ENCODE measurements at places on chromosomes 12 and 14.

DNA sequence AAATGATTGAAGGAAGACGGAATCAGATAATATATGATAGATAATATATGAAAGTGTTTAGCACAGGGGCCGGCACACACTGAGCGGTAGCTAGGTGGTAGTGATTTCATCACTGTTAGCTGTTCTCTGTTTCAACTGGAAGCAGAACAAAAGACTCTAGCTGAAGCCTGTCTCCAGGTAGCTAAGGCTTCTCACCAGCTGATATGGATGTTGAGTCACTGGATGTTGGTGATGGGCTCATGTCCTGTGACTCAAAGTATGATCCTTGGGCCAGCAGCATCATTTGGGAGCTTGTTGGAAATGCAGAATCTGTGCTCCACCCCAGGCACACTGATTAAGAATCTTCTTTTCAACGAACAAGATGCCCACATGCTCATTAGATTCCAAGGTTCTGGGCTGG lies 21.7 kb upstream of the KCNA5 start:
- no peak for DNase-seq

GRCh38 chr14:68177728-68178127 lies 358.1 kb downstream of the RAD51B start:
- DNase-seq = no peak

DNA sequence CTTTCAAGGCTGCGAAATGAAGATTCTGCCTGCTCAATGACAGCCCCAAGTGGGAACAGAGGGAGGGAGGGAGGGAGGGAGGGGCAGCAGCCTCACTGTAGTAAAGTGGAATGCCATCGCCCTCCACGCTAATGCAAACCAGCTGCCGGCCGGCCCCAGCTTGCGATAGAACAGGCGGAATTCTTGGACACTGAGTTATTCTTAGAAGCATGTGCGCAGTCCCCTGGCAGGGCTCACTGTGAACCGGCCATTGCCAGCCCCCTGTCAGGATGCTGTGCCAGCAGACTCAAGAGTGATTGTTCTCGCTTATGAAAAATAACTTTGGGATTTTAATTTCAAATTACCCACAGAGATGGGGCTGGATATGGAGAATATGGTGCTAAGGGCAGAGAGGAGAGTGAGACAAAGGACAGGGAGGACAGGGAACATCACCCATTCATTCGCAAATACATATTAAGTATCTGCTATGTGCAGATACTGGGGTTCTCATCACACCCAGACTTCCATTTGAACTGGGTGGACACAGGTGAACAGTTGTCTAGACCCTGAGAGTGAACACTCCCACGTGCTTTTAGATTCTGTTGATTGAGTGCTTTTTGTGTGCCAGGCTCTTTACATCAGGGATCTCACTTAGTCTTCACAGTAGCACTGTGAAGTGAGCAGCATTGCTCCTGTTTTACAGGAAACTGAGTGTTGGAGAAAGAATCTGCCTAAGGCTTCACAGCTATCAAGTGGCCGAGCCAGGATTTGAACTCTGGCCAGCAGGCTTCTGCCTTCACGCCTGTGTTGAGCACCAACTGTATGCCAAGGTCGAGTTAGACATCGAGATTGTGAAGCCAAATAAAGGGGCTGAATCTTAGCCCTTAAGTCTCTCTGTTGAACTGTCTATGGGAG lies 192.9 kb downstream of the C12orf75 start:
- DNase-seq = no peak

- no peak for DNase-seq
Measured at GRCh38 chr12:76303365-76303764, 44.9 kb downstream of the BBS10 start.

- DNase-seq = no peak
Measured at GRCh38 chr12:40684986-40685385, 7.3 kb upstream of the CNTN1 start.

GRCh38 chr12:46770501-46771183 lies 55.2 kb downstream of the SLC38A4 start:
- no peak for DNase-seq

- no peak for DNase-seq
Measured at GRCh38 chr12:125233319-125233718, 168.1 kb downstream of the AACS start.

DNA sequence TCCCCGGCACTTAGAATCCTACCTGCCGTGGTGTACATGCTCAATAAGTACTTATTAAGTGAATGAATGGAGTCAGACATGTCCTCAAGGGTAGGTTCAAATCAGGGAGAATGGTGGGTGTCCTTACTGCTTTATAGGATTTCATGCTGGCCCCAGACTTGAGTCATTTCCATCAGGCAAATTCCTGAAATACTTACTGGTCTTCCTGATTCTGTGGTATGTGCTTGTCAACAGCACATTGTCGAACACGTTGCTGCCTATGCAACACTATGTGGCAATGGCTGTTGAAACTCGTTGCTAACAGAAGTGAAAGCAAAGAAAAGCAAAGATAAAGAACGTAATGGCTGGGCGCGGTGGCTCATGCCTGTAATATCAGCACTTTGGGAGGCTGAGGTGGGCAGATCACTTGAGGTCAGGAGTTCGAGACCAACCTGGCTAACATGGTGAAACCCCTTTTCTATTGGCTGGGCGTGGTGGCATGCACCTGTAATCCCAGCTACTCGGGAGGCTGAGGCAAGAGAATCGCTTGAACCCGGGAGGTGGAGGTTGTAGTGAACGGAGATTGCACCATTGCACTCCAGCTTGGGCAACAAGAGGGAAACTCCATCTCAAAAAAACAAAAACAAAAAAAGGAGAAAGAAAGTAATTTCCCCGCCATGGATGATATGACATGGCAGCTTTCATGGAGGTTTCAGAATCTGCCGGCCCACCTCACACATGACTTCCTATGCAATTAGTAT lies 214.9 kb downstream of the ZFP36L1 start:
- peak; percentile 95 for DNase-seq

DNA sequence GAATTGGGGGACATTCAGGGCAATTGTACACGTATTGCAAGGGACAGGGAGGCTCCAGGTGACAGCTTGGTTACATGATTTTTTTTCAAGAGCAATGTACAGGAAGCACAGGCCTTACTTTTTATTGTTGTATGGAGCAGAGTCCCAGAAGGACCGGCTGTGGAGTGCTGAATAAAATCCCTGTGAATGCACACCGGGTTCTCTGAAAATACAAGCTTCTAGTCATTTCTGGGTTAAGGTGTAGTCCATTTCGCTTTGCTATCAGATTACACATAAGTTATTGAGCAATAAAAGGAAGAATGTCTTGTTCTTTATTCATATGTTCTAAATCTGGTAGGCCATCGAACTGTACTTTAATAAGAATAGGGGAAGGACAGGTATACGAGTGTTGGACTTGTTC lies 52.2 kb downstream of the PDE3A start:
- no peak for DNase-seq

GRCh38 chr12:27008081-27008480 lies 6.1 kb downstream of the TM7SF3 start:
- DNase-seq = no peak

- DNase-seq = no peak
Measured at GRCh38 chr12:32390572-32391219, 8.7 kb upstream of the FGD4 start.

GRCh38 chr14:69193721-69194120 lies 2.4 kb downstream of the EXD2 start:
- no peak for DNase-seq

DNA sequence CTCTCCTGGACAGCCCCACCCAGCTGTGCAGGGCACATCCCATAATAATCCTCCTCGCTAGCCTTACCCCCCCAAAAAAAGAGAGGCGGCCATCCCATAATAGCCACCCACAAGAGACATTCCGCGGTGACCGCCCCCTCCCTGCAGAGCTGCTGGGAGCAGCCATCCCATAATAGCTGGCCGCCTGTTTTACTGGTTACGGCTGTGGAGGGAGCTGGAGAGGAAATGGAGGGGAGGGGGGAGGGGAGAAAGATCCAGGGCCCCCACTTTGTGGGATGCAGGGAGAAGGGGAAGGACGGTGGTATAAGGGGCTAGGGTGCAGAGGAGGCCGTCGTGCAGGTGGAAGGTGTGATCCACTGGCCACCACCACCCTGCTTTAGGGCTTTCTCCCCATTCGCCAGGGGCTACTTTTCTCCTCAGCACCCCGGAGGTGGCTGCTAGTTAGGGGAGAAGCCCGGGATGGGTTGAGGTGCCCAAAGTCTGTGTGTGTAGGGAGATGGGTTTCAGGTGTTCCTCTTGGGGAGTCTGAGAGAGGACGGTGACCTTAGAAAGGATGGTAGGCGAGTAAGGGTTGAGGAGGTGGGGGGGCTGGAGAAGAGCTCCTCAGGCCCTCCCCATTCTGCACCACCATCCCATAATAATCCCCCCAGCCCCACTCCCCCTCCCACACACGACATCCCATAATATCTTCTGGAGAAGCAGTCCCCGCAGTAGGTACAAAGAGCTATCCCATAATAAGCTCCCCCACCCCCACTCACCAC lies 6.0 kb upstream of the CHD4 start:
- peak; percentile 92 for DNase-seq

- DNase-seq = no peak
Measured at GRCh38 chr12:52539821-52540173, 13.1 kb downstream of the KRT71 start.

- DNase-seq = no peak
Measured at GRCh38 chr12:77189901-77190416, 124.6 kb upstream of the E2F7 start.

GRCh38 chr12:100827901-100828520 lies 33.4 kb downstream of the ANO4 start:
- DNase-seq = peak; percentile 21

DNA sequence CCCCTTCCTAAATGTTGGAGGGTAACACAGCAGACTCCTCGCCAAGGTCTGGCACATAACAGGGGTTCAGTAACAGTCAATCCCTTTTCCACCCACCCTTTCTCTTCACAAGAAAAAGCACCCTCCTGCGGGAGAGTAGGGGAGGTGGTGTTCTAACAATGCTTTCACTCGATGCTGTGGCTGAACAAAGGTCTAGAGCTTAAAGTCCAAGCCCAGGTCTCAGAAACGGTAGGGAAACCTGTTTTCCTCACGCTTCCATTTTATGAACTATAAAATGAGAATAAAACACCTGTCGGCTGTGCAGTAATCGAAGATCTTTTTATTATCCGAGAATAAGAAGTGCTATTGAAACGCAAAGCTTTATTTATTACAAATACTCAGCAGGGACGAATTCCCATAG lies 20.9 kb upstream of the CACNA2D4 start:
- DNase-seq = no peak

DNA sequence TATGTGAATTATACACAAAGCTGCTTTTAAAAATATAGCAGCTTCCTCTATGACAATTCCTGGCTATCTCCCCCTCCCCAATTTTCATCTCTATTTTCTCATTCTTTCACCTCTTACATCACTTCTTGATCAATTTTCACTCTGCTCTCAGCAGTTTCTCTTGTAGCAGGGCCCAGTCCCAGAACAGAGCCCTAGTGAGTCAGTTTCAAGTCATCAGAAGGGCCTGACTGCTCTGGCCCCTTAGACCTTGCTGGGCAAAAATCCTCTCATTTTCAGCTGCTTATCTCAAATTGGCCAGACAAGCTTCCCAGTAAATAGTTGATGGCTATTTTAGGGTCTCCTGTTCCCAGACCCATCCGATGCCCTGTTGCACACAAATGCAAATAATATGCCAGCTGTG lies 101.4 kb downstream of the TTC7B start:
- no peak for DNase-seq

- DNase-seq = no peak
Measured at GRCh38 chr12:47927346-47927745, 22.6 kb upstream of the VDR start.

GRCh38 chr12:31518680-31519227 lies 72.2 kb downstream of the DENND5B start:
- peak; percentile 83 for DNase-seq

GRCh38 chr12:51631591-51631990 lies 40.6 kb downstream of the SCN8A start:
- peak; percentile 56 for DNase-seq

DNA sequence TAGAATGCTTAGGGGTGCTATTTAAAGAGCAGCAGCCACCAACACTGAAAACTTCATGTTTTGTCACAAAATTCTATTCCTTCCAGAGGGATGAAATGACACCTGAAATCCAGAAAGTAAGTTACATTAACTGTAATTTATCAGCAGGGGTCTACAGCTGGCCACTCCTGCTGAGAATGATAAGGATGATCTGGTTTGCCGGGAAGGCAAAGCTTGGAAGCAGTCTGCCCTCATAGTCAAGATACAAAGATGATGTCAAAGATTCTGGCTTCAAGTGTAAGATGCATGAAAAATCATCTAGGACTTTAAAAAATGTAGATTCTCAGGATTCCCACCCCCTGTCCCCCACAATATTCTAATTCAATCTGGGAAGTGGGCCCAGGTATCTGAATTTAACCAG lies 58.4 kb downstream of the DCAF5 start:
- no peak for DNase-seq

- no peak for DNase-seq
Measured at GRCh38 chr12:21697904-21698630, 40.4 kb upstream of the LDHB start.

DNA sequence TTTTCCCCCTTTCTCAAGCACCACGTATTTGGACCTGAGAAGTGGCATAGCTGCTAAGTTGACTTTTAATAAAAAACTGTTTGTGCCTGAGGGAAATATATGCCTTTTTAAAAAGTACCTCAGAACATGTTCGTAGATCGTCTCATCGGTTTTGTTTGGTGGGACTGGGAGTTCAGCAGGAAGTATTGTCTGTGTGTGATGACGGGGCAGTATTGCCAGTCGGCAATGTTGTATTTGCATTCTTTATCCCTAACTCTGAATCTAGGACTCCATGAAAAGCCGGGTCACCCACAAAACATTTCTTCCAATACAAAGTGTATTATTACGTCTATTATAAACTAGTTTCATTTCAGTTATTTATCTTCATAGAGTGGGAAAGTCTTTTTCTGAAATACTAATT lies 19.7 kb upstream of the FGD4 start:
- no peak for DNase-seq

DNA sequence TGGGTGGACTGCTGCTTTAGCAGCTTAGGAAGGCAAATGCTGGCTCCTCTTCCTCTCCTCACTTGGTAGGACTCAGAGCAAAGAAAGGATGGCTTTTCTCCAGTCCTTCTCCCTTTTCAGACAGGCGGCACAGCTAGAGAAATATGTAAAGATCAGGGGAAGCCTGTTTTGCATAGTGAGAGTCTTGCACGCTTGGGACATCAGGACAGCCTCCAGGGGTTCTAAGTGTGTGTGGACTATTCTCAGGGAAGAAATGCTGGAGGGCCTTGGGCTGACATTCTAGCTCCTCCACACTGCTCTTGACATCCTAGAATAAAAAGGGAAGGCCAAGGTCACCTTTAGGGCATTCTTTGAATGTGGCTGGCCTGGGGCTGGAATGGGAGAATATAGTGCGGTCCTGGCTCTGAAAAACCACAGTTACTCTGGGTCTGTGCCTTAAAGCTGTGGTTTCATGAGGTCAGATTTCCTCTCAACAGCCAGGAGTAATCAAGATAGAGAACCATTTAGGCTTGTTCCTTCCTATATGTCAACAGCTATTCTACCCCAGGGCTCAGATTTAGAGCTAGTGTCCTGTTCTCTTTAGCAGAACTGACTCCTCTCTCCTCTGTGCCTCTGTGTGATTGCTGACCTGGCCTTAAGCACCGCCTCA lies 24.3 kb downstream of the CMA1 start:
- DNase-seq = peak; percentile 33

GRCh38 chr12:24603371-24603770 lies 345.5 kb downstream of the BCAT1 start:
- DNase-seq = no peak

GRCh38 chr12:104596134-104596799 lies 139.5 kb downstream of the CHST11 start:
- DNase-seq = peak; percentile 42
